ENCODE measurements at places on chromosomes 13 and 19.
A peak's percentile ranks its signal among the peaks of the same experiment; 100 is the strongest.

DNA sequence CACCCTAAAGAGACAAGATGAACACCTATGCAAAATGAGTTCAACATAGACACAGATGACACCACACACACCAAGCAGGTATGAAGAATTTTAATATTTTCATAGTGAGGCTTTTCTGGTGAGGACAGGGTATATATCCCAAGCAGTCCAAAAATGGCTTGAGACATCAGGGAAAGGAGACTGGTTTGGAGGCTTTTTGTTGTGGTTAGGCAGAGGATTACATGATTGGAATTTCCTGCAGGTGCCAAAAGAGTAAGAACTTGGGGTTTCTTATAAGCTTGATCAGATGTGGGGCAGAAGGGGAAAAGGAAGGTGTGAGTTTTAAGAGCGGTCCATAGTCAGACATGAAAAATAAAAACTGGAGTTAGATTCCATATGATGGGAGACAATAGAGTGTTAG is 420.8 kb upstream of the SLITRK1 start:
- no peak for DNase-seq

- DNase-seq, result no peak
Observed at GRCh38 chr13:87100431-87100830, 570.7 kb upstream of the SLITRK5 start.

DNA sequence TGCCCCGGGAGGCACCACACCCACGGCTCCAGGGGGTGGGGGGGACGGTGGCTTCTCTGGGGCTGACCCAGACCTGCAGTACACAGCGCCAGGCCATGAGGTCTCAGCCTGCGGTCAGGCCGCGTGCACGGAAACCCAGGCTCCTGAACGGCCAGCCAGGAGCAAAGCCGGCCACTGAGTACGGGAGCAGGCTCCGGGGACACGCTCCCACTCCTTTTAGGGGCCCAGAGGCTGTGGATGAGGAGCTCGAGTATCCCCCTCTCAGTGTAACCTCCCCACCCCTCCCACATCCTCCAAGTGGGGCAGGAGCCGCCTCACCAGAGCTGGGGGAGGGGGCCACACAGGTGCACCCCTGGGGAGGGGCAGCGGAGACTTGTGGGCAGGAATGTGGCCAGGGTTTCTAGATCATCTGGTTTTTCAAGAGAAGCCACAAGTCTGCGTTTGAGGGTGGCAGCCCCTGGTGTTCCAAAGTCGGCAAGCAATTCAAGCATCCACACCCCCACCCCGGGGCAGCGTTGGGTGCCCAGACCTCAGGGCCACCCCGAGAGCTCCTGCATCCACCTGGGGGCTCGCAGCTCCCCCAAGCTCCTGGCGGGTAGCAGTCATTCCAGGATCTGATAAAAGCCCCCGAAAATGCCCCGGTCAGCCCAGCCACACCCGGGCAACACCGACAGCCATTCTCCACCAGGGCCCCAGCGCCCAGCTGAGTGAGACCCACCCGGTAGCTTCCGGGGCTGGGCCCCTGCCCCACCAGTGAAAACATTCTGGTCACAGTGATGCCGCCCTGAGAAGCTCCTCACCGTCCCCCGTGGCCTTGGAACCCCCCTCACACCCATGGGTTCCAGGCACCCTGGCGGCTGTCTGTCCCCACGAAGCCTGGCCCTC is 6.1 kb downstream of the SBNO2 start:
- no peak for DNase-seq

- no peak for DNase-seq
Observed at GRCh38 chr13:104993708-104994107, 1541.8 kb downstream of the EFNB2 start.

DNA sequence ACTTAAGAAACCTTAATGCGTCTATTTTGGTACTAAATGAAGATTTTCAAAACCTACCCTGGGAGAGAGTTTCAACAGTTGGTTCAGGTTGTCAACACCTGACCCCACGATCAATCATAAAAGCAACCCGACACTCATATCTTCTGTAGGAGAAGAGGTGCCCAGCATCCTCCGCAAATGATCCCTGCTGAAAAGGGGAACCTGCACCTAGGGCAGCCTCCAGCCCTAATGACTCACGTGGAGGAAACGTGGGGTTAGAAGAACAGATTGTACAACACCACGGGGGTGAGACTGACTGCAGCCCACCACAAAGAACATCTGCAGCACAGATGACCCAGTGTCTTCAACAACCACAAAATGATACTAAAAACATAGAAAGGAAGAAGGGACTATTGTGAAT is 116.3 kb downstream of the RAB20 start:
- no peak for DNase-seq

GRCh38 chr19:7410946-7411345 is 62.2 kb downstream of the ARHGEF18 start:
- DNase-seq, result no peak

GRCh38 chr13:32016631-32017030 is 14.9 kb upstream of the FRY start:
- no peak for DNase-seq

DNA sequence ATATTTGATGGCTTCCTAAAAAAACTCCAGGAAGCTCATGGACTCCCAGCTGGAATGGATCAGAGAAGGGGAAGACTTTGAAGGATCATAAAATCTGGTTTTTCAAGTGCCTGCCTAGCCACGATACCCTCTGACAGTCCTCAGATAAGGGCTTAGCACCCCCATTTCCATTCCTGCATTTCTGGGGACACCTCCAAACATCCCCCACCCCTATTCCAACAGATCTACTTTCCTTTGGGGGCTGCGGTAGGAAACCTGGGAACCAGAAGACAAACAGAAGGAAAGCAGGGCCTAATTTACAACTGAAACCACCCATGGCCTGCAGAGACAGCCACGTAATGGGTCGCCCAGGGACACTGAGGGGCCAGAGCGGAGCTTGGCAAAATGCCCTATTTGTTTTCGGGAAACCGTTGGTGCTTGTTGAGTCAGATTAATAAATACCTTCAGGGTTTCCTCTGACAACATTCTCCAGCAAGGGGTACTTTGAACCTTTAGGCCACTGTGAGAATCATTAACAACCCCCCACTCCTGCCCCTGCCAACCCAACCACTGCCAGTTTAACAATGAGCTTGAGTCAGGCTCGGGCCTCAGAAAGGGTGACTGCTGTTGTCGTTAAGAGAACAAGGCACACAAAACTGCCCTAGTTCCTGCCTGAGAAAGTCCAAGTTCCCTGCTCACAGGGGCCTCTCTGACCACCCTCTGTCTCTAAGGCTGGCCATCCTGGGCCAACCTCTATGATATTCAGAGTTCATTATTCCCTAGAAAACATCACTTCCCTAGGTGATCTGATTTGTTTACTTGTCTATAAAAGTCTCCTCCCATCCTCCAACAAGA is 23.5 kb downstream of the RHPN2 start:
- DNase-seq, result no peak

- DNase-seq, result no peak
Observed at GRCh38 chr19:3945838-3946237, 13.0 kb downstream of the NMRK2 start.

DNA sequence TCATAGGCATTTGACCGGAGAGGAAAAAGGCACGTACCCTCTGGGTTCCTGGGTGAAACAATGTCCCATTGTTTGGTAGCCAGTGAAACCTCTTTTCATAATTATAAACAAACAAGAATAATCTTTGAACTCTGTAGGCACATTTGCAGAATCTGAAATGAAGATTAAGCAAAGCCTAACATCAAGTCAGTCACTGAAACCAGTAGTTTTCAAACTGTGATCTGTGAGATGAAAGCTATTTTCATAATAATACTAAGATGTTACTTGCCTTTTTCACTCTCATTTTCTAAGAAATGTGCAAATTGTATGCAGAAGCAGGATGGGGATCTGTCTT is 105.4 kb downstream of the WDFY2 start:
- DNase-seq, result no peak

DNA sequence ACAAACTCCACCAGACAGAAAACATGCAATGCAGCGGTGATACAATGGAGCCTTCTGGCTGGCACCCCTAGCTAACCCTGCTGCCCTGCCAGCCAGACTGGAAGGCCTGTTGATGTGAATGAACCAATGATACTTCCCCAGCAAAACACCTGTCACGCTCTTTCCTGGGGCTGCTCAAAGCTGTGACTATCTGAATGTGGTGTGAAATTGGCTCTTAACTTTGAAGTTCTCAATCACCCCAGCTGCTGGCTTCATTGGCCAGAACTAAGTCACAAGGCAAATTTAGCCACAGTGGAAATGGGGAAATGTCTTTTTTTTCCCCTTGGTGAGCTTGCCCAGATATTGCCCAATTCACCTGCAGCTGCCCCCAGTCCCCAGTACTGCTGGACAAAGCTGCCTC is 147.3 kb downstream of the SLC7A1 start:
- DNase-seq, result no peak

DNA sequence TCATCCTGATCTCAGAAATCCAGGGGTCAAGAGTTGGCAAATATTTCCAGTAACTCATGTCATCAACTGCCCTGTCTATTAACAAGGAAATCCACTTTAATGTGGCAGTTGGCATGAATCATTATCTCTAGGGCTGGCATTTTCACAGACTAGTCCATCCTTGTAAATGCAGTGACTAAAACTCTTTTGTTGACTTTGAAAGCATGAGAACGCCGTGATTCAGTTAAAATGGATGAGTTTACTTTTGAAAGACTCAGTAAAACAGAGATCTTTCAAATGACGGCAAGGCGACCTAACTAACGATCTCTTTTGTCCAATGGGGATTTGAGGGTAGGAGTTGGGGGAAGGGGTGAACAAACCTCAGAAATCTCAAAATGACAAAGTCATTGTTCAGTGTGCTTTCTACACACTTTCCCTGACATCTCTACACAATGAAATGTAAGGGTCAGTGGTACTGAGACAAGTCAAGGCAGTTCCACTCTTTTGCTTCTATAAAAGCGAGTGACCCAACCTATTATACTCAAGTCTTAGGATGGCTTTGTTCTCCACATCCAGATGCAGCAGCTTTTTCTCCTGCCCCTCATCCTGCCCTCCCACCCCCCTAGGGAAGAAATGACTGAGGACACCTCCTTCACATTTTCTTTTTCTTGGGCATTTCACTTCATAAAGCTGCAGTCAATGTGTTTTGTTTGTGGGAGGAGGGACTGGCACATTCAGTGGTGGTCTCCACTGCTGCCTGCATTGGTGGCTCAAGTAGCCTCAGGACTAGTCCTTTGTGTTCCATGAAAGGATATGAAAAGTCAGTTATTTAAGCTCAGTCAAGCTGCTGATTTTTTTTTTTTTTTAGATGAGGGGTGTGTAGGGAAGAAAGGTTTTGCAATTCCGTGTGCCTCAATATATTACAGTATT is 200.5 kb downstream of the ABCC4 start:
- DNase-seq, result no peak

DNA sequence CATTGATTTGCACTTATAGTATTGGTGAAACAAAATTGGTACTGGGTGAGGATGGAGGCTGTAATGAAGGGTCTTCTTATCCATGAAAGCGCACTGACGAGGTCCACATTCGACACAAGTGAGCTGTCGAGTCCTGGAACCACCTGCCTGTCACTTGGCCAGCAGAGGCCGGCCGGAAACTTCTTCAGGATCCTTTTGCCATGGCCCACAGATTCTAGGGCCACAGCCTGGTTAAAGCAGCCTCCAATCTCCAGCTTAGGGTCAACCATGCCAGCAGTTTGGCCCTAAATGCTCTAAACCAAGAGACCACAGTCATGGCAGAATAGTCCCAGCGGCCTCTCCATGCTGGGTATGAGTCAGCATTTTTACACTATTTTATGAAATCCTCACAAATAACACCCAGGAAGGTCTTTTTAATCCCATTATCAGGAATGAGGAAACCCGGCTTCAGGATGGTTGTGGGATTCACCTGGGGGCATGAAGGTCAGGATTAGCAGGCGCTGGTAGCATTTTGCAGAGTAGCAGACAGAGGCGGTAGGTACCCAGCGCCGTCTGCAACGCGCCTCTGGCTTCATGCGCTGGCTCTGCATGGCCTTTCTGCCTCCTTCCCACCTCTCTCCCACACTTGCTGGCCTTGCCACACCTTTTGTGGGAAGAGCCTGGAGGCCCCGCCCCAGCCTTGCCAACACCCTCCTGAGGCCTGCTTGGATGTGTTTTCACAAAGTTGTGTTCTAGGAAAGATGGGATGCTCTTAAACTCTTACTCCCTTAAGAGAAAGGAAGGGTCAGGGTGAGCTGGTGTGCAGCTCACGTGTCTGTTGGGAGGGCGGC is 15.2 kb downstream of the GAS6 start:
- DNase-seq, result no peak

GRCh38 chr13:23979361-23980159 is 82.3 kb upstream of the C1QTNF9B start:
- DNase-seq, result peak; percentile 4

DNA sequence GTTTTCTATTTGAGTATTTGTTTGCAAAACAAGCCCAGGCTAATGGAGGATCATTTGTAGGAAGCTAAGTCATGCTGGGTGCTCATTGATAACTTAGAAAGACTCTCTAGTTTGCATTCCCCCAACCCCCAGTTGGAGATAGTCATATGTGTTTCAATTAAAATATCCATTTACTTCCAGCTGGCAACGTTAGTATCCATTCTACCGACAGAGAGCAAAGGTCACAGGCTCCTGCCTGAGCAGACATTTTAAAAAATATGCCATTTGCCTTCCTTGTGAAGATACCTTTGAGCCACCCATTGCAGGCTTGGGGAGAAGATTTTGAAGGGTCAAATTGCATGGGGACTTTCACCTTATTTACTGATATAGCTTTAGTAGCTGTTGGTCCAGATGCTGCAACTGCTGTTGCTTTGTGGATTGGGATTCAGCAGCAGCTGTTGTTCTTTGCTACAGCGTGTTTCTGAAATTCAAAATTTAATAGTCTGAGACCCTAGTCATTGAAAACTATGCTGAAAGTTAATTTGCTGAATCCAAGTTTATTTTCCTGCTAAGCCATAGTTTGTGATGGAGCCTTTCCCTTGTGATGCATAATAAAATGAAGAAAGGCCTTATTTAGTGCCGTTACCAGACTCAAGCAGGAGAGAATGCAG is 335.1 kb downstream of the GPC6 start:
- no peak for DNase-seq

- DNase-seq, result no peak
Observed at GRCh38 chr13:76887076-76887563, 915 bp upstream of the KCTD12 start.

DNA sequence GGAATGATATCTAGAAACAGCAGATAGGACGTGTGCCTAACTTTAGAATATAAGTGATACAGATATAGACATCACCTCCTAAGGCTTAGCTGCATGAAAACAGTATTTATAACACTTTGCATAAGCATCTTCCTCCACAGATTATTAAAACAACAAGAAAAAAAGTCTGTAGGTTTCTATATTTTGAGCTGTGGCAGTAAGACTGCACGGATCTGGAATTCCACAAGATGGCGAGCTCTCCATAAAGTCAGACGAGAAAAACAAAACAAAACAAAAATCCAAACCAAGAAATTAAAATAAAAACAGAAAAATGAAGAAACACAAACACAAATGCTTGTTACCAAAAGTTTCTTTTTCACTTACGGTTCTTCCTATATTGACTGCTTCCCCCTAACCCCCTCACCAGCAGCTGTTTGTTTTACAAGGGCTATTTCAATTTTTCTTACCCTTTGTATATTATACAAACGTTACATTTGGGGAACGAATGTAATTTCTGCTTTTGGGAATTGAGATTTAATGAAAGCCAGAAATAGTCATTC is 285.8 kb downstream of the MYO16 start:
- DNase-seq, result no peak

- DNase-seq, result peak; percentile 35
Observed at GRCh38 chr13:74289861-74290773, 155.9 kb upstream of the KLF12 start.

- DNase-seq, result no peak
Observed at GRCh38 chr13:77979721-77980385, 61.2 kb upstream of the EDNRB start.

GRCh38 chr19:32570081-32570785 is 10.8 kb upstream of the PDCD5 start:
- peak; percentile 43 for DNase-seq
